Stimulated activated CD4-positive, alpha-beta T cell treated with anti-CD3 and anti-CD28 coated beads, Interleukin-1b, Interleukin-23, amount 100 ng/mL, for 1 hour (primary cell): ENCODE measurements at places on chromosomes 11 and 22.

- DNase-seq: no peak
Observed at GRCh38 chr11:115724666-115725065, 220.5 kb upstream of the CADM1 start.

GRCh38 chr11:129595038-129595962, 219.7 kb downstream of the BARX2 start:
- no peak for DNase-seq

DNA sequence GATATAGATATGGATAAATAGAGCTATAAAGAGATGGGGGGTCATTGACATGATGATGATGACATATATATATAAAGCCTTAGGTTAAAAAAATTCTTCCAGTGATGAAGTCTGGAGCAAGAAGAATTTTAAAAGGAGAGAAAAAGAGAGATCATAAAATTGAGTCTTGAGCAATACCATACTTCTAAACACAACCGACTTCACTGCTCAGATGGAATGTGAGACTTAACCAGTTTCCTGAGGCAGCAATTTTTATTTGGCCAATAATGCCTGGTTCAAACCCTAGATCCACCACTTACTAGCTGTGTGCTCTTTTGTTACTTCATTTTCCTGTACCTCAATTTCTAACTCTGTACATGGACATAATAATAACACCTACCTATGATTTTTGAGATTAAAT, 229.5 kb downstream of the TTC28 start:
- DNase-seq: no peak

- no peak for DNase-seq
Observed at GRCh38 chr11:129035244-129035643, 92.6 kb upstream of the TP53AIP1 start.

GRCh38 chr11:110921742-110922521, 209.7 kb upstream of the ARHGAP20 start:
- no peak for DNase-seq

DNA sequence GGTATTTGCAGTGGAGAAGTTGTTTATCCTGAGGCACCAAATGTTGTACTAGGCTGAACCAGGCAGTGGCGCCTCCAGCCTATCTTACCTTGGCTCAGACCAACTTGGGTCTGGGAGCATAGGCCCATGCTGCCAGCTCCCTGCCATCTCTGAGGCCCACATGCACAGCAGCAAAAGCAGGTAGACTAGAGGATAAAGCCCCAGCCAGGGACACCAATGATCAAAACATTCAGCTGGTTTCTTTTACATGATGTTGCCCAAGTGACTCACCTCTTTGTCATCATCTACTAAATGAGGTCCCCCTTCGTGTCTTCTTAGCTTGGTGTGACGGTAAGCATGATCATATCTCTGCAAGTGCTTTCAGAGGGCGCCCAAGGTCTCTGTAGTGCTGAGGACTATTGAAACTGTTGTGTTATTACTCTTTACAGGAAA, 112.1 kb upstream of the DRD2 start:
- no peak for DNase-seq

DNA sequence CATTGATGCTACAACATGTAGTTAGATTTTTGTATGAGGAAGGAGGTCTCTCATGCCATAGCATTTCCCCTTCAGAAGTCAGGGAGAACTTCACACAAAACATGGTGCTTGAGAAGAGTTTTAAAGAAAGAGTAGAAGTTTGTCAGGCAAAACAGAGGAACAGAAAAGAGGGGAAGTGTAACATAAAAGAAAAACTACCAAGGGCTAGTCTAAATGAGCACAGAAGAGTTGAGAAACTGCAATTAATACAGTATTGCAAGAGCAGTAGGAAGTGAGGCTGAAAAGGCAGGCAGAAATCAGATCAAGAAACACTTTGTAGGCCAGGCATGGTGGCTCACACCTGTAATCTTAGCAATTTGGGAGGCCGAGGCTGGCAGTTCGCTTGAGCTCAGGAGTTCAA, 61.0 kb downstream of the FAM168A start:
- DNase-seq: no peak

DNA sequence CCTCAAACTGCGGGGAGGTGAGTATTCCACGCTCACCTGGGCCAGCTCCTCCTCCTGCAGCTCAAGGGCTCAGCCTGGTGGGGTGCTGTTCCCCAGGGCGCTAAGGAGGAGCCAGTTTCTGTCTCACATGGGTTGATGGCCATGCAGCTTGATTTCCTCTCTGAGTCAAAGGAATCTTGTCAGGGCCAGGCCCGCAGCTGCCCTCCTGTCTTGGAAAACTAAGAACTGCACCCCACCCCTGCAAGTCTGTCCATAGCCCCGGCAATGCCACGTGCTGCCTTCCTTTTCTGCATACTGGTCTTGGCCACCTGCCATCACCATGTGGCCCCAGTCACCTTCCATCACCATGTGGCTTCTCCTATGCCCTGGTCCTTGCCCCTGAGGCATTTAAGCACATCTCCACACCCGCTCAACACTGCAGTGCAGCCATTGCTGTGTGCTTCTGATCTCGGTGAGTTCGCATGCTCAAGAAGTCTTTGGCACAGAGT, 35.2 kb upstream of the CLDN5 start:
- no peak for DNase-seq

GRCh38 chr11:67355023-67355793, 1.9 kb upstream of the POLD4 start:
- no peak for DNase-seq
